ENCODE measurements at places on chromosomes 7 and 10. TPM values are rescaled to one million over a fixed set of nuclear protein-coding genes. Genes with fewer than 3 reads are reported as not detected.

Gene HOXA10
- total RNA-seq: 19.2 TPM

Gene LHFPL3
- total RNA-seq: not detected

Gene LMTK2
- 21.6 TPM for total RNA-seq

Gene RSPH10B2
- 5.2 TPM for total RNA-seq

GRCh38 chr7:100613412-100614175, 1.3 kb downstream of the MOSPD3 start:
- peak overlapping the region; percentile 74 for H3K4me3 ChIP-seq
- H3K27me3 ChIP-seq: no peaks in the 10 kb centered on the region
- DNase-seq: no peak
- H3K4me1 ChIP-seq: peaks cover 12% of the 10 kb centered on the region

DNA sequence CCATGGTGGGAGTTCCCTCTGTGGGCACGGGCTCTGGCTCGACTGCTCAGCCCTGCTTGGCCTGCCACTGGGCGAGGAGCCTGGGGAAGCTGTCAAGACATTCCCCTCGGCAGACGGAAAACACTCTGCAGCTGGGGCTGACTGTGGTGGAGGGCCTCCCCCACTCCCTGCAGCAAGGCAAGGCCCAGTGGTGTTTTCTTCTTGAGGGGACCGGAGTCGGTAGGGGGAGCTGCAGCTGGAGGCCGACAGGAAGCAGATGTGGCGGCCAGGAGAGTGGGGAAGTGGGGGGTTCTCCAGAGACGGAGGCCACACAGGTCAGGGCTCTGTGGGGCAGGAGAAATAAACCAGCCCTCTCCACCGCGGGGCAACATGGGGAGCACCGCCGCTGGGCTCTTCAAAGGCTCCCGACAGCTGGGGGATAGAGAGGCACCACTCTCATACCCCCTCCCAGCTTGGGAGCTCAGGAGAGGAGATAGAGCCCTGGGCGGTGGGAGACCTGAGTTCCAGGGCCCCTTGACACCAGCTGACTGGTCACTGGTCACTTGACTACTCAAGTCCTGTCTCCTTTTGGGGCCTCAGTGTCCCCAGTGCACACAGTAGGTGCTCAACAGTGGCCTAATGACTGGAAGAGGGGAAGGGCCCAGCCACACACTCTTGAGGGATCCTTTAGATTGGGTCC, 43.4 kb downstream of the PPIF start:
- peaks cover 9% of the 10 kb centered on the region for H3K36me3 ChIP-seq
- no peaks in the 10 kb centered on the region for H3K27me3 ChIP-seq
- H3K4me1 ChIP-seq: peaks cover 45% of the 10 kb centered on the region
- H3K27ac ChIP-seq: peak overlapping the region; percentile 76

DNA sequence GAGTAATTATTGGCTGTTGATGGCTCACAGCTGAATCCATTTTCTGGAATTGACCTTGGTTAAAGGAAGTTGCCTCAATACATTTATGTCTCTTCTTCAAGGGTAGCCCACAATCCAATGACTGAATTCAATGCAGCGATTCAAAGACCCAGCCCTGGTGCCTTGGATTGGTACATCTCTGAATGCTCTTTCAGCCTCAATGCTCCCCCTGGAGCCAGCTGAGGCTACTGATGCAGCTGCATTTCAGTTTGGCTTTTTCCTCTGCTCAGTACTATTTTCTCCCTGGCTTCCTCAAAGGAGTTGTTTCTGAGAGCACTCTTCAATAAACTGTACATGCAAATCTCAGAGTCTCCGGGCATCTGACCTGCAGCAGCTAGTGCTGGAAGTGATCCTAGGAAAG, 633 bp upstream of the EBLN1 start:
- no peak overlapping the region for H3K27ac ChIP-seq
- DNase-seq: no peak
- H3K27me3 ChIP-seq: no peaks in the 10 kb centered on the region
- no peaks in the 10 kb centered on the region for H3K36me3 ChIP-seq
- no peaks in the 10 kb centered on the region for H3K4me1 ChIP-seq
- H3K4me3 ChIP-seq: no peak overlapping the region

DNA sequence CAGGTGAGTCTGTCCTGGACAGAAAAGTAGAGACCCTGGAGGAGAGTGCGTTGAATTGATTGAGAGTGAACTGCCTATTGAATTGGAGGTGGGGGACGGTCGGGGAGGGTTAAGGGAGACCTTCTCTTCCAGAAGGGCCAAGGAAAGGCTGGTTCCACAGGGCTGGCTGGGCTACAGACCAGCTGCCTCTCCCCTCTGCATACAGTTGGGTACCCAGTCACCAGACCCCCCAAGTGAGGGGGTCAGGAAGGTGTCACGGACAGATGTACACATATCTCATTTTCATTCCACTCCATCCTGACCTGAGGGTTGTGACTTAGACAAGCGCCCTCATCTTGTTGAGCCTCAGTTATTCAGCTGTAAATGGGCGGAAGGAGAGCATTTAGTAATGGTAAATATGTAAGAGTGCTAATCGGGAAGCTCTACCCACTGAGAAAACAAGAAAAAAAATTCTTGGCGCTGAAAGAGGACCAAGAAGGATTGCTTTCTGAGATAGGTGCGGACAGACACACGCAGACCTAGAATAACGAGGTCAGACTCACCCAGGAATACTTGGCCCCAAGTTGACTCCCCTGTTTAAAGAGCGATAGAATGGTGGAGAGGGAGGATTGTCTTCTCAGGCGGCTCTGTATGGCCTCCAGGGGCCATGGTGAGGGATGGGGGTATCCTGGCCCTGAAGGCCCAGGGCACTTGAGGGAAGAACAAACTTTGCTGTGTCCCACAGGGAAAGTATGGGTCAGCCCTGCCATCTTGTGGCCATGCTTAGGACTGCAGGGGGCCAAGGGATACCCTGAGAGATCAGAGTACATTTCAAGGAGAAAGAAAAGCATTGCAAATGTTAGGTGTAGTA, 7.2 kb upstream of the MBL2 start:
- no peaks in the 10 kb centered on the region for H3K4me1 ChIP-seq
- no peak overlapping the region for H3K27ac ChIP-seq
- H3K27me3 ChIP-seq: no peaks in the 10 kb centered on the region
- DNase-seq: no peak
- no peak overlapping the region for H3K4me3 ChIP-seq

DNA sequence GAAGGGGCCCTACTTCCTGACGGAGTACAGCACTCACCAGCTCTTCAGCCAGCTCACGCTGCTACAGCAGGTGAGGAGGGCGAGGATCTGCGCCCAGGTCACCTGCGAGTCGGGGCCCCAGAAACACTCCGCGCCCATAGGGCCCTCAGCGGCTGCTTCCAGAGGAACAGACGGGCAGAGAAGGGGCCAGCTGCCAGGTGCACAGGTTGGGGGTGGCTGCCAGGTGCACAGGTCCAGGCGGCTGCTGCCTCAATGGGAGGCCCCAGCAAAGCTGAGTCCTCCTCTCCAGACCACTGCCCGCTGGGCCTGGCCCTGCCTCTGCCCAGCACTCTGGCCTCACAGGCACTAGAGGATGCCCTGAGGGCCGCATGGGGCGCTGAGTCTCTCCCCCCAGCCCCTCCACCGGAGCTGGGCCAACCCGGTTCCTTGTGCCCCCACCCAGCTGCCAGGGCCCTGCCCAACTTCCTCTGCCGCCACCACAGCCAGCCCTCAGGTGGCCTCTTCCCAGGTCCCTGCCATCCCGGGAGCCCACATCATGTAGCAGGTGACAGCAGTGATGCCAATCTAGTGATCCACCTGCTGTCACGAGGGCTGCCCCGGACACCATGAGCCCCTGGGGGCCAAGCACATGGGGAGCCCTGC, 17.0 kb upstream of the UTF1 start:
- no peaks in the 10 kb centered on the region for H3K4me1 ChIP-seq
- DNase-seq: no peak

DNA sequence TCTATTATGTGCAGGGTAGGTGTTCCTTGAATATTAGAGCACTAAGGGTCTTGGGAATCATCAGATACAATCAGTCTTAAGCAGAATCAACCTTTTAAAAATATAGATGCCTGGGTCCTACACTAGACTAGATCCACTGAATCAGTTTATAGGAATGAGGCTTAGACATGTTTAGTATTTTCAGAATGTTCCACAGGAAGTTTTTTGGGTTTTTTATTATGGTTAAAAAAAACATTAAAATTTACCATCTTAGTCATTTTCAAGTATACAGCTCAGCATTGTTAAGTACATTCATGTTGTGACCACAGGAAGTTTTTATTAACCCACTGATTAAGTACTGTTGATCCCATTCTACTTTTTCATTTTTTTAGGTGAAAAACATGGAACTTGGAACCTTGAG, 135.7 kb downstream of the LCOR start:
- H3K27me3 ChIP-seq: no peaks in the 10 kb centered on the region
- no peak for DNase-seq
- H3K4me1 ChIP-seq: no peaks in the 10 kb centered on the region
- no peaks in the 10 kb centered on the region for H3K36me3 ChIP-seq

- H3K27ac ChIP-seq: no peak overlapping the region
- H3K27me3 ChIP-seq: no peaks in the 10 kb centered on the region
- H3K36me3 ChIP-seq: no peaks in the 10 kb centered on the region
- H3K4me1 ChIP-seq: peaks cover 37% of the 10 kb centered on the region
Observed at GRCh38 chr7:30992414-30992813, 28.7 kb downstream of the GHRHR start.

DNA sequence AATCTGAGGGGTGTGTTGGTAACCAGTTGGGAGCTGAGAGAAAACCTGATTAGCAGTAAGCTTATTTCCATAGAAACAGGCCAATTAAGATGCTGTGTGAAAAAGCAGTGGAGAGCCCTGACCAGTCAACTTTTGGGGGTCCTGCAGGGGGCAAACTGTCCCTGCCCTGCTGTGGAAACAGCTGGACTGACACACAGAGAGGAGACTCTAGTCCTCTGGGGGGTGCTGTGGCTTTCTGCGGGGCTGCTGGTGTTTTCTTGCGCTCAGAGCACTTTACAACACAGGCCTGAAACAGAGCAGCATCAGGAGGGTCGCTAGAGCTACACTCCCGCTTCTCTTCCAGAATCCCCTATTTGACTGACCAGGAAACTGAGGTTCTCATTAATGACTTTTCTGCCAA, 546.9 kb upstream of the GALNT17 start:
- no peak overlapping the region for H3K27ac ChIP-seq
- H3K27me3 ChIP-seq: no peaks in the 10 kb centered on the region
- no peaks in the 10 kb centered on the region for H3K36me3 ChIP-seq
- no peak for DNase-seq

GRCh38 chr10:125149036-125149679, 11.2 kb downstream of the CTBP2 start:
- H3K4me1 ChIP-seq: peaks cover 93% of the 10 kb centered on the region
- no peaks in the 10 kb centered on the region for H3K36me3 ChIP-seq
- H3K4me3 ChIP-seq: no peak overlapping the region
- peak overlapping the region; percentile 76 for H3K27ac ChIP-seq

- H3K36me3 ChIP-seq: no peaks in the 10 kb centered on the region
- H3K4me3 ChIP-seq: no peak overlapping the region
- no peaks in the 10 kb centered on the region for H3K4me1 ChIP-seq
- no peak overlapping the region for H3K27ac ChIP-seq
- no peak for DNase-seq
Observed at GRCh38 chr10:90865401-90865800, 6.4 kb upstream of the RPP30 start.
